ENCODE measurements at places on chromosomes 11 and 22.

DNA sequence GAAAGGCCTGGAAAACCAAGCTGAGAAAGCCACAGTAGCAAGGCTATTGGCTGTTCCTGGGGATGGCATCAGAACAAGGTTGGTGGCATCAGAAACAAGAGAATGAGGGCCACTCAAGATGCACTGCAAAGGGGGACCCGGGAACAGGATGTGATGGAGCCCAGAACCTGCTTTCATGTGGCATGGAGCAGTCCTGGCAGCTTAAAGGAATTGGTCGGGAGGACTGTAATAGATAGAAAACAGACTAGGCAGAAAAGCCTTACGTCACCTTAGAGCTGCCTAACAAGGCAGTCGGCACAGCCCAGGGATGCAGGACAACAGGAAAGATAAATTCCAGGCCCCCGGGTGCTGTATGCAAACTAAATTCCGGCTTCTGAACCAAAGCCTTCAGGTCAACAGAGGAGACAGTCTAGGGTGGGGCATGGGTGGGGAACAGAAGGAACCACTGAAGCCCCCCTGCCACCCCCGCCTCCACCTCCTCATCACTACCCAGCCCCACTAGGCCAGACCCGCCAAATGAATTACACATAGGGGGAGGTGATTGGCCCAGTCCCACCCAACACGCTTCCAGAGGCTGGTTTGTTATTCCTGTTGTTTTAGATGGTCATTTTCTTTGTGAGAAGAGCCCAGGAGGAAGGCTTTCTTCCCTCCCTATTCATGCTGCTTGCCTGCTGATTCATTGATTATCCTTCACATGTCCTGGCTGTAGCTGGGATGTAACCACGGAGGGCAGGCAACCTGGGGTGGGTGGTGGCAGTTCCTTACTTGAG lies 25.7 kb upstream of the LRRC55 start:
- no peak for DNase-seq

- DNase-seq: no peak
Observed at GRCh38 chr11:43579919-43580276, 100.6 kb upstream of the HSD17B12 start.

DNA sequence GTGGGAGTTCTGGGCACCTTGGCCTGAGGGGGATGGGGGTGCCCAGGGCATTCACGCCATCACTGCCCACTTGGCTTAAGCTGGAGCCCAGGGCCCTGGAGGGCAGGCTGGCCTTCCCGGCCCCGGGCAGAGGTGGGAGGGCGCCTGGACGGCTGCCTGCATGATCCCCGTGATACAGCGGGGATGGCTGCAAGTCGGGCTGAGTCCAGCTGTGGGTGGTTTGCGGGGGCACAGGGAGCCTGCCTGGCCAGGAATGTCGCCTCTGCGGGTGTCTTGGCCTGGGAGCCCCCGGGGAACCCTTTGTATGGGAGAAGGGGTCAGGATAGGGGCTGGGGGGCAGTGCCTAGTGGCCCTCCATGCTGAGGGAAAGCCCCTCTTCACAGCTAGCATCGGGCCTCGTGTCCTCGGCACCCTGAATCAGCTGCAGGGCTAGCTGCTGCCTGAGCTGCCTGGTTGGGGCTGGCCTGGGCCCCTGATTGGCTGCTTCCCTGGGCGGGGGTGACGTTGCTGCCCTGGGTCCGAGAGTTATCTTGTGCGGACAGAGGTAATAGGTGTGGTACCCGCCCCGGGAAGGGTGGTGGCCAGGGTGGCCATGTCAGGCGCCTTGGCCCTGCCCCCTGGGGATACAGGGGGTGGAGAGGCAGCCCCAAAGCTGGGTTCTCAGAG lies 8.3 kb downstream of the BRSK2 start:
- no peak for DNase-seq

- no peak for DNase-seq
Observed at GRCh38 chr22:18152519-18152918, 2.5 kb downstream of the USP18 start.

DNA sequence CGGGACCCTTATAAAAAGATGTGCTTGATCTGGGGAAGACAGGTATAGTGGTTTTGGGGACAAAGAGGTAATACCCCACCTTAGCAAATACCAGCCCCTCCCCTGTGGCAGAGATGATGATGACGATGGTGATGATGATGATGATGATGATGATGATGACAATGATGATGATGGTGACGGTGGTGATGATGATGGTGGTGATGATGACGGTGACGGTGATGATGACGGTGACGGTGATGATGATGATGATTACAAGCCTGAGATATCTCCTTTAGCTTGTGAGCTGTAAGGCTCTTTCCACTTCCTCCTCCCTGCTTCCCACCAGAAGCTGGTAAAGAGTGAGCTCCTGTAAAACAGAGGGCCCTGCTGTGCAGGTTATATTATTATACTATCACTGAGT lies 89.5 kb upstream of the TMEM45B start:
- DNase-seq: no peak

- no peak for DNase-seq
Observed at GRCh38 chr22:19960491-19961200, 19.0 kb upstream of the TXNRD2 start.

- DNase-seq: no peak
Observed at GRCh38 chr11:44007481-44008087, 40.2 kb upstream of the ACCSL start.

GRCh38 chr11:114354076-114354475 lies 46.2 kb downstream of the C11orf71 start:
- DNase-seq: no peak

DNA sequence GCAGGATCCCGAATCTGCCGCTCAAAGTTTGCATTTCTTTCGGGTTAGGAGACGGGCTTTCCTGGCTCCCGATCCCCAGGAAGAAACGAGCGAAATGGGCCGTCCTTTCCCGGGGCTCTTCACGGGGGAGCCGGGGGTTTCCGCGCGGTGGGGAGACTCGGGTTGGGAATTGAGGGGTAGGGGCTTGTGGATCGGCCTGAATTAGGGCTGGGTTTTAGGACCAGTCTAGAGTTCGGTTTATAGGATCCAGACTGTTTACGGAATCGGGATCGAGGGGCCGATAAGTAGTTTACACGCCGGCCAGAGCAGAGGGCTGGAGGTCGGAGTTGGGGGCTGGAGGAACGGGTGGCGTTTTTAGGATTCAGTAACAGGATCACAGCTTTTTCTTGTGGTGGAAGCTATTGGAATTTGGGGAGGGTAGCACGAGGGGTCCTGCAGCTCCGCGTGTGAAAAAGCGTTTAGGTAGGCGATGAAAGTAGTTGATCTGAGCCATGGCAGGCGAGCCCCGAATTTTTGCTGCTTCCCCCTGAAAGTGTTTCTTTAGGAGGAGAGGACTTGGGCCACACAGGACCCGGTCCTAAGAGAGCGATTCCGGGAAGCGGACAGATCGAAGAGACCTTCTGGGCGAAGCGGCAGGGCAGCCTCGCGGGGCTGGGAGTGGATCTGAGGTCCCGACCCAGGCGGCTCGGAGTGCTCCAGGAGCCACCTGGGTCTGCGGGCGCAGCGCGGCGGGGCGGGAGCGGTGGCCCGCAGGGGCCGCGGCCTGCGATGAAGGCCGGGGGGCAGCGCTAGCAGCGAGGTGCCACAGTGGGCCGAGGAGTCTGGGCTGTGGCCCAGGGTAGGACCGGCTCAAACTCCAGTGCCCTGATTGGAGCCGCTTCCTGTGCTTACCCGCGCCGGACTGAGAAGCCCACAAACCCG lies 1.6 kb downstream of the PKNOX2 start:
- no peak for DNase-seq

DNA sequence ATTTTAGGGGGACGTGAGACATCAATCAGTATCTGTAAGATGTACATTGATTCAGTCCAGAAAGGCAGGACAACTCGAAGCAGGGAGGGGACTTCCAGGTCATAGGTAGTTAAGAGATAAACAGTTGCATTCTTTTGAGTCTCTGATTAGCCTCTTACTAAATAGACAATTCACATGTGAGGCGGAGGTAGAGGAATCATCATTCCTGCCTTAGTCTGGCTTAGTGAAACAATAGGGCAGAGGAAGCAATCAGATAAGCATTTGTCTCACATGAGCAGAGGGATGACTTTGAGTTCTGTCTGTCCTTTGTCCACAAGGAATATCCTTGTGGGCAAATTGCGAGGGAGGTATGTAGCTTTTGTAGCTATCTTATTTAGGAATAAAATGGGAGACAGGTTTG lies 248.3 kb downstream of the DDX10 start:
- DNase-seq: no peak

- DNase-seq: no peak
Observed at GRCh38 chr11:7635137-7635536, 38.2 kb downstream of the CYB5R2 start.

DNA sequence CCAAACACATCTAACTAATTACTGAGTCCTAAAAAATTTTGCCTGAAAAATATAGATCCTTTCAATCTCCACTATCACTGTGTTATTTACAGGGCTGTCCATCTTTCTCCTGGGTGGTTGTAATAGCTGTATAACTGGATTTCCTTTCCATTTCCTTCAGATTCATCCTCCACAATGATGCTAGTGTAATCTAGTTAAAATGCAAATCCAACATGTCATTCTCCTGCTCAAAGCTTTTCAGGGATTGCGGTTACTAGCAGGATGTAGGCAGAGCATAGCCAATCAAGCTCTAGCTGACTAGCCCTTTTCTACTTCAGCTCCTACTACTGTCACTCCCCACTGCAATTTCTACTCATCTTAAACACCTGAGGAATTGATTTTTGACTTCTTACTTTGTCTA lies 283.0 kb downstream of the RAB38 start:
- DNase-seq: no peak

GRCh38 chr11:28981381-28981780 lies 873.2 kb downstream of the METTL15 start:
- no peak for DNase-seq

- no peak for DNase-seq
Observed at GRCh38 chr22:26561756-26562417, 28.0 kb downstream of the TPST2 start.

DNA sequence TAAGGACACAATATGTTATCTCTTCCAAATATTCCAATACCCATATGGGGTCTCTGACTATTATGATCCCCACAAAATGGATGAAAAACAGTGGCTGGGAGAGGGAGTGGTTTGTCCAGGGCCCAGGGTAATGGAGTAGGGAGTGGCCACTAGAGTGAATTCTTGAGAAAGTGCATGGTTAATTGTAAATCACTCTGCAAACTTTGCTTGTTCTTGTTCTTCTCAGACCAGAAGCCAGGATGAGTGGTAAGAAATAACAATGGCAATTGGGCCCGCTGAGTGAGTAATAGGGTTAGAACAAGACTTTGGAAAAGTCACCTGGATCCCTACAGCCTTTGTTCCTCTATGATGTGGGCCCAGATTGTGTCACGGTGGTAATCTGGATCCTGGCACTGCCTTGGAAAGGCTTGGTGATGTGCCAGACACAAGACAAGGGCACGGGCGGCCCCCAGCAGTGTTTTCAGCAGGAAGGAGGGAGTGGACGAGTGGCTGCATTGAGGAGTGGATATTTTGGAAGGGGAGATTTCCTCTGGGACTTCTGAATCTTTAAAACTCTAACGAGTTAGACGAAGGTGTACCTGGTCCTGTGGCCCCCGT lies 18.2 kb upstream of the KIRREL3 start:
- DNase-seq: no peak

DNA sequence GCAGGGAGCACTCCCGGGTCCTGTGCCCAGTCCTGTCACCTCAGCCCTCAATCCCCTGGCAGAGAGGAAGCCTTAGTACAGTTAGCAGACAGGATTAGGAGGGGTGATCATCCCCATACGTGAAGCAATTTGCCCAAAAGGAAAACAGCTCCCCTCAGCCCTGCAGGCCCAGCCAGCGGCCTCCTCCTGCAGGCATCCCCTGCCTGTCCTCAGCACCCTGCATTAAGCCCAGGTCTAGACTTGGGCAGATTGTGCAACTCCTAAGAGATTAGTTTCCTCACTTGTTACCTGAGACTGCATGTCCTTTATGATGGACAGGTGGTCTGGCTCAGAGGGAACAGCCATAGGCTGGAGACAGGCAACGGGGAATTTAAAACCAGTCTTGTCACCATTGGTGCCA lies 95.5 kb upstream of the TMEM45B start:
- DNase-seq: no peak

DNA sequence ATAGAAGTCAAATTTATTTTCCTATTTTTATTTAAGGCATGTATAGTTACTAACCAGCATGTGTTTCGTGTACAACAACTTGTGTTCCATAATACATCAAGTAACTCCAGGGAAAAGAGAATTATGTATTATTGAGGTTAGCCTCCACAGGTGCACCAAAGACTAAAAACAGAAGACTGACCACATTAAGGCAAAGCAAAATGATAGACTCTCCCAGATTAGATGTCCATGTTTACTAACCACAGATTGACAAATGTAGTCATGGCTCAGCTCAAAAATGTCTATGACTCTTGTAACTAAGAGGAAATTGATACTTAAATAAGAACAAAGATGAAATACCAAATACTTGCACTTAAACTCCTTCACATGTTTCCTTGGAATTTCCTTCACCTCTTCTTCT lies 238.5 kb downstream of the METTL15 start:
- DNase-seq: no peak

DNA sequence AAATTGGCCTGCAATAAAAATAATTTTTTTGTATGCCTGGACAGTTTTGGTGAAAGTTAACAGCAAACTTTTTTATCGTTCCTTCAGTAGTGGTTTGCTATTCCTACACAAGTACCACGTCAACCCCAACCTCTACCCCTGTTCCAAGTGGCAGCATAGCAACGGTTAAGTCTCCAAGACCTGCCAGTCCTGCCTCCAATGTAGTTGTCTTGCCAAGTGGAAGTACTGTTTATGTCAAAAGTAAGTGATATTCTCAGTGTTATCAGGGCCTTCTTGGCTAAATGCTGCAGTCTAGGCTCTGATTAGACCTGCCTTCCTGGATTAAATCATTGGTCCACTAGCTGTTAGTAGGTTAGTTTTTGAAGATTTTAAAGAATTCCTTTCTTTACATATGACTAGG lies 15.0 kb downstream of the EMSY start:
- no peak for DNase-seq

DNA sequence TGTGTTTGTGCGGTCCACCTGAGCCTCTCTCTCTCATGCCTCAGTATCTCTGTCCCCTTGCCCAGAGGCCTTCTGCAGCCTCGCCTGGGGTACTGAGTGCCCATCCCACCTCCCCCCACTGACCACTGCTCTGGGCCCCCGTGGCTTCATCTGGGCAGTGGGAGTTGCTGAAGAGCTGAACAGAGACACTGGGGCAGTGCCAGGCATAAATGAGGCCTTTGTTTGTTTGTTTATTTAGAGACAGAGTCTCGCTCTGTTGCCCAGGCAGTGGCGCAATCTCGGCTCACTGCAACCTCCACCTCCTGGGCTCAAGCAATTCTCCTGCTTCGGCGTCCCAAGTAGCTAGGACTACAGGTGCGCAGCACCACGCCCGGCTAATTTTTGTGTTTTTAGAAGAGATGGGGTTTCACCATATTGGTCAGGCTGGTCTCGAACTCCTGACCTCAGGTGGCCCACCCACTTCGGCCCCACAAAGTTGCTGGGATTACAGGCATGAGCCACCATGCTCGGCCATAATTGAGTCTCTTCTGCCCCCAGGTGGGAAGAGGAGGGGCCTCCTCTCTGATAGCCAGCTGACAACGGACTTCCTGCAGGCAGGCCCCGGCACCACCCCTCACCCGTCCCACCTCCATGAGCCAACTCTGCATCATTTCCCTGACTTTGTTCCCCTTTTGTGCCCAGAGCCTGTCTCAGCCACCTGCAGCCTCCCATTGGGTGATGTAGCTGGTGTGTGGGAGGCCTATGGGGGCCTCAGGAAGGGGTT lies 9.3 kb downstream of the CRYBB3 start:
- DNase-seq: no peak

Measured in naive B cell (primary cell).